Mesendoderm (in vitro differentiated cells): ENCODE measurements at places on chromosomes 1 and 21.

GRCh38 chr1:167612587-167613385 lies 17.2 kb upstream of the RCSD1 start:
- no peak for DNase-seq

- DNase-seq, result no peak
Measured at GRCh38 chr1:42690477-42691156, 8.4 kb downstream of the YBX1 start.

DNA sequence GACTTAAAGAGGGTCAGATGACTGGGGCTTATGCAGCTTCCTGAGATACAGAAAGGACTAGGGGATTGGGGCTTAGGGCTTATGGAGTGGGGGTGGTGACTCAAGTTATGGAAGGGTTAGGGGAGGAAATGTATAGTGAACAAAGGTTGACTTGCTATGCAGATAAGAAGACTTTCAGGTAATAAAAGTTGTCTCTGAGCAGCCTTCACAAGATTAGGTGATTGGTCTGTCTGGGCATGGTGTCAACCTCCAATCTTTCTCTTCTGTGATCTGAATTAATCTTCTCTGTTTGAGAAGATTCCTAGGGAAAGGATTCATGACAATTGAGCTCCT lies 436.5 kb downstream of the SIPA1L2 start:
- DNase-seq, result no peak

- peak; percentile 57 for DNase-seq
Measured at GRCh38 chr1:56510642-56511021, 68.7 kb downstream of the PLPP3 start.

DNA sequence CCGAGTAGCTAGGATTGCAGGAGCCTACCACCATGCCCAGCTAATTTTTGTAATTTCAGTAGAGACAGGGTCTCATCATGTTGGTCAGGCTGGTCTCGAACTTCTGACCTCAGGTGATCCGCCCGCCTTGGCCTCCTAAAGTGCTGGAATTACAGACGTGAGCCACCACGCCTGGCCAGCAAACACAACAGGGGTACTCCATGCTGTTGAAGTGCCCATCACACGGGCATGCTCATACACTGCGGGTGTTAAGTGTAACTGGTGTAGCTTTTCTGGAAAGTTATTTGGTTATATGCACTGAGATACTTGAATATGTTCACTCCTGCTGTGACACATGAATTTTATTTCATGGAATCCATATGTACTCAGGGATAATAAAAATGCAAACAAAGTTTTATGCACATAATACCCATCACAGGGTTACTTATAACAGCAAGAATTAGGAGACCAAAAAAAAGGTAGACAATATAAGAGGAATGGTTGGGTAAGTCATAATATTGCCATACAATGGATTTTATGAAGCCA lies 9.2 kb downstream of the SRSF4 start:
- DNase-seq, result no peak

DNA sequence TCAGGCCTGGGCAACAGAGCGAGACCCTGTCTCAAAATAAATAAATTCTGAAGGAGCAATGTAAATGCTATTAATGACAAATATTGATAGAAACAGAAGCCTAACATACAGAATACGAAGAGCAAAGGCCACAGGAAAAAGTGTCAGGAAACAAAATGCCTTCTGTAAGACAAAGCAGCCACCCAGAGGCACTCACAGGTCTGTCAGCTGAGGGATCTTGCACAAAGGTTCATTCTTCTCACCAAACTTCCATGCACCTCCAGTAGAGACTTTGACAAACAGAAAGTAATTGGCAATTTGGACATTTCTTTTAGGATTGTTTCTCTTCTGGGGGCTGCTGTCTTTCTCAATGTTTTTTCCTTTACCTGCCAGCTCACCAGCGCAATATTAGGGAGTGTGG lies 1.2 kb upstream of the ALDH9A1 start:
- no peak for DNase-seq

- DNase-seq, result peak; percentile 59
Measured at GRCh38 chr1:183734543-183735036, 70.3 kb upstream of the RGL1 start.

- DNase-seq, result no peak
Measured at GRCh38 chr1:47906009-47906432, 91.2 kb downstream of the TRABD2B start.

GRCh38 chr21:46191257-46191685 lies 7.0 kb upstream of the SPATC1L start:
- DNase-seq, result no peak

DNA sequence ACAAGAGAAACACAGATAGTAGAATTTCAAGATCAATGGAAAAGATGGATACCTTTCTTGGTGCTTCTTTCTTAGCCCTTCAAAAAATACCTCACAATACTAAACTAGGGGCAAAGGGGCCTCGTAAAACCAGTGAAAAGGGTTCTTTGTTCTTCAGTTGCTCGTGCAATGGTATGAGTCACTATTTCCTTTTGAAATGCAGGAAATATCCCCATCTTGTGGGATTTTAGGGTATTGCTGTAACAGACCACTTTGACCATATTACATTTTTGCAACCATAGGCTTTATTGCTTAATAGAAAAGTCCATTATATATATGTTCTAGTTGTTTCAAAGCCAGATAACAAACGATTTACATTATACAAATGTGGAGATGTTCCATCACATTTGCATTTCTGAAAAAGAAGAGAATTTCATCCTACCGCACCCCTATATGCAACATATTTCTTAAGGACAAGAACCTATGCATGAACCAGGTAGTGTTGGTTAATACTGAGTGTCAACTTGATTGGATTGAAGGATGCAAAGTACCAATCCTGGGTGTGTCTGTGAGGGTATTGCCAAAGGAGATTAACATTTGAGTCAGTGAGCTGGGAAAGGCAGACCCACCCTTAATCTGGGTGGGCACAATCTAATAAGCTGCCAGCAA lies 88.6 kb upstream of the PKN2 start:
- DNase-seq, result peak; percentile 71

- no peak for DNase-seq
Measured at GRCh38 chr1:66413838-66414175, 120.1 kb upstream of the SGIP1 start.

DNA sequence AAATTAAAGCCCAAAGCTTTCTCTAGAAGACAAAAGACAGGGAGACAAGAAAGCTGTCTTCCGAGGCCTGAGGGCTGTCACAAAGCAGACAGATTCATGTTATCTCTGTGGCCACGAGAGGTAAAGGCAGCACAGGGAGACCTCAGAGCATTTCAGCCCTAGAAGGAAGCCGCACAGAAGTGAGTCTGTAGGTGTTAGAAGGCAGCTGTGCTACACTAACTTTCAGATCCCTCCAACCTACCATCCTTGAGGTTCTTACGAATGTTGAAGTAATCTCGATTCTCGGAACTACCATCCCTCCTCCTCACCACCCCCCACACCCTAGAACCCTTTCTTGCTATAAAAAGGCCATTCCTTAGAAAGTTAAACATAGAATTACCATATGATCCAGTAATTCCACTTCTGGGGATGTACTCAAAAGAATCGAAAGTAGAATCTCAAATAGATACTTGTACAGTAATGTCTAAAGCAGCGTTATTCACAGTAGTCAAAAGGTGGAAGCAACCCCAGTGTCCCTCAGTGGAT lies 21.5 kb upstream of the LYST start:
- DNase-seq, result no peak

GRCh38 chr1:157097692-157098091 lies 1.9 kb downstream of the ETV3L start:
- no peak for DNase-seq

- DNase-seq, result no peak
Measured at GRCh38 chr1:157781048-157781447, 4.1 kb upstream of the FCRL2 start.

DNA sequence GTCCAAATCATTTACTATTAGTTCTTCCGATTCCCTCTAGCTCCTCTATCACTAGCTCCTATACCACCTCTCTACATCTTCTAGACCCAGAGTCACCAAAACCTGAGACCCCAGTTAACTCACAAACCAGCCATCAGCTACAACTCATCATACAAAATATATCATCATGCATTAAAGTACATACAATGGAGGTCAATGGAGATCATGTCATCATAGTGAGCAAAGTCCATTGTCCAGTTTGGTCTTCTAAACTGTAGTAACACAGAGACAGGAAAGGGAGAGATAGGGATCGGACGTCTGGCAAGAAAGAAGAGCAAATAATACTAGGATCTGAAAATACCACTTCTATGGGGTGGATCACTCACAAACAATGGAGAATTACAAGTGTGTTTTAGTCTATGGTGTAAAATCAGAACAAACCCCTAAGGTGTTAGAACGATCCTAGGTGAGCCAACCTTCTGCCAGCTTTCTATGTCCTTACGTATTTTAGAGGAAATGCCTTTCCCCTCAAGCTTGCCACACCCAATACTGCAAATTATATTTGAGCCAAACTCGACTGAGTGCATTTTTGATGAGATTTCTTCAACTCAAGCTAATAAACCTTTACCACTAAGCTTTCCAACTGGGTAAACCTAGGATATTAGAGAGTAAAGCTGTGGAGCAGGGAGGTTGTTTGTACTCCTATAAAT lies 3.9 kb downstream of the ADIPOR1 start:
- no peak for DNase-seq

DNA sequence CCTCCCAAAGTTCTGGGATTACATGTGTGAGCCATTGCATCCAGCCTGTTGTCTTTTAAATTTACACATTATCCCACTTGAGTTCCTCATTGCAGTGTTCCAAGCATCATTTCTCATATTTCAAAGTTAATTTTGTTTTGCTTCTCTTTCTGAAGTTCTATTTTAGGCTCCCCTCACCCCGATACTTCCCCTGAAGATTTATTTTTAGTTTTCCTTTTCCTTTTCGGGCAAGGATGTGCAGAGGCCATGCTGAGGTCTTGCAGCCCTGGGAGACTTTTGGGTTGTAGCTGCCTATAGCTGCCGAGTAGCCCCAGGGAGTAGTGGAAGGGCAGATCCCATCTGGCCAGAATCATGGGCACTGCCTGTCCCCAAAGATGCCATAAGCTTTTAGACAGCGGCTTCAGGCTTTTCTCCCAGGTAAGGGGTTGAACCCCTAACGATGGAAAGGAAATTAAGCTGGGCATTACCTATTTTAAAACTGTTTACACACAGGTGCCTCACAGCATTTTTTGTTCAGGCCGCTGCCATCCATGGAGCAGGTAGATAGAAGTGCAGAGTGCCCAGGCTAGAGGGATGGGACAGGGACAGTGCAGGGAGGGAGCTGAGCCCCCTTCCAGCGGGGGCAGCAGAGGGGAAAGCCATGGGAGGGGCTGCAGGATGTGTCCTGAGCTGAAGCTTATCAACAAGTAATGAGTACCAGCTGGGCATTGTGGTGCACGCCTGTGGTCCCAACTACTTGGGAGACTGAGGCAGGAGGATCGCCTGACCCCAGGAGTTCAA lies 15.9 kb downstream of the PSEN2 start:
- DNase-seq, result no peak

- DNase-seq, result peak; percentile 64
Measured at GRCh38 chr1:56924116-56924515, 41.7 kb downstream of the C8B start.

DNA sequence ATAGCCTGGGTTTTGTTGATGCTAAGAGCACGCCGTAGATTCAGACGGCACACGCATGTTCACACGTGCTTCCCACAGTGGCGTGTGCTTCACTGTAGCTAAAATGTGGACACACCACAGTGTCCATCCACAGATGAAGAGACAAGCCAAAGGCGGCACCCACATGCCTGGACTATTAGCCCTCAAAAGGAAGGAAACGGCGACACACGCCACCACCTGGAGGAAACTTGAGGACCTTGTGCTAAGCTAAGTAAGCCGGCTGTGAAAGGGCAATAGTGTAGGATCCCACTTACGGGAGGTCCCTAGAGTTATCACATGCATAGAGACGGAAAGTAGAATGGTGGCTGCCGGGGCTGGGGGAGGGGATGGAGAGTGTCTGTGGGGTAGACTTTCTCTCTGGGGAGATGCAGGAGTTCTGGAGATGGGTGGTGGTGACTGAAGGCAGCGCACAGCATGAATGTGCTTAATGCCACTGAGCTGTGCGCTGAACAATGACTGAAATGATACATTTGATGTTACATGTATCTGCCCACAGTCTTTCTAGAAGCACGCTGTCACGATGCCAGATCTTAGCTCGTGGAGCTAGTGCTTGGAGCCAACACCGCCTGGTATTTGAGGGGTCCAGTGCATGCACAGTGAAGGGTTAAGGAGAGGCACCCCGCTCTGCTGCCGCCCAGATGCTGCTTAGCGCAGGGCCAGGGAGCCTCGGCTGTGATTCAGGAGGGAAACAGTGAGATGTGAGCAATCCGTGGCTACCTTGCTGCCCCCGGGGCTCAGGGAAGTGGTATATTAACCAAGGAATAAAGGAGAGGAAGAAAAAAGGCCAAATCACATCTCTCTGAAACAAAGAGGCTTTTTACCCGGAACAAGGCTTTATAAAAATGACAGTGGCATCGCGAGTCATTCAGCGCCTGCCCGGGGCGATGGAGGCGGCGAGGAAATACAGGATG lies 103.7 kb downstream of the PRDM16 start:
- DNase-seq, result no peak

- no peak for DNase-seq
Measured at GRCh38 chr1:211335522-211336157, 9.0 kb downstream of the TRAF5 start.

DNA sequence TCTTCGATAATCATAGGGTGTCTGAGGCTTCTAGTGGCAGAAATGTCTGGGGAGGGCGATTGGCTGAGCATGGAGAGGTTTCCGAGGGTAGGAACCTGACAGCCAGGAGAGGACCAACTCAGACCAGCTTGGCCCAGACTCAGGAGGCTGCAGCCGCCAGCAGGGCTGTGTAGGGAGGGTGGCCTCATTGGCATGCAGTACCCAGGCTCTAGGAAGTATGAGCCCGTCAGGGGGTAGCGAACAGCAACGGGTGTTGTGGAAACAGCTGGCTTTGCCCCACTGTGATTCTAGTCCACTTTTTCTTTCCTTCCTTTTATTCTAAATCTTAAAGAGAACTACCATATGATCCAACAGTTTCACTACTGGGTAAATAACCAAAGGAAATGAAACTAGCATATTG lies 103.3 kb downstream of the DIRAS3 start:
- no peak for DNase-seq

DNA sequence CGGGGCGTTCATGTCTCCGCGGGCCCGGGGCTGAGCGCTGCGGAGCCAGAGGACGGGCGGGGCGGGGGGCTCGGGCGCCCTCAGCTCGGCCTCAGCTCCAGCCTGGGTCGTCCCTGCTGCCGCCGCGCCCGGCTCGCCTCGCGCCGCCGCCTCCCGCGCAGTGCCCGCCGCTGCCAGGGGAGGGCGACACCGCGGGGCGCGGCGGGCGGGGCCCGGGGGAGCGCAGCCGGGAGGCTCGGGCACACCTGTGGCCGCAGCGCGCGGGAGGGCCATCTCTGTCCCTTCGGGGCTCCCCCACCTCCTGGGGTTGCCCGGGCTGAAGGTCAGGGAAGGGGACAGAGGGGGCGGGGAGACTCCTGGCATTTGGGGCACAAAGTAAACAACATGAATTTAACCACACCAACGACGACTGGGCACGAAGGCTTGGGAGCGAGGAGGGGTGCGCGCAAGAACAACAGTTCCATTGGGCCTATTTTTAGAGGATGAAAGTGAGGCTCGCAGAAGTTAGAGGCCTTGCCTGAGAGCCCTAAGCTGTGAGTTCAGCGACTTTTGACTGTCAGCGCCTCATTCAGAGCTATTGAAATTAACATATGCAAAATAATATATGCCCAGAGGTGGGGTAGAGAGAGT lies at the start of gene FAM131C:
Gene FAM131C (minus strand): TSS at position 162 of the 630 bp plus-strand sequence. CDS start 209 bp downstream, outside the sequence.
- no peak for DNase-seq
